ENCODE measurements at places on chromosomes 7 and 10.

GRCh38 chr10:6061056-6061455, 1.1 kb downstream of the IL2RA start:
- no peak overlapping the region for H3K4me3 ChIP-seq
- no peak overlapping the region for H3K27ac ChIP-seq
- H3K4me1 ChIP-seq: no peaks in the 10 kb centered on the region
- no peaks in the 10 kb centered on the region for H3K27me3 ChIP-seq
- H3K36me3 ChIP-seq: no peaks in the 10 kb centered on the region
- no peak for DNase-seq

GRCh38 chr10:29499993-29500537, 134.7 kb downstream of the SVIL start:
- H3K36me3 ChIP-seq: no peaks in the 10 kb centered on the region
- no peaks in the 10 kb centered on the region for H3K4me1 ChIP-seq
- DNase-seq: no peak
- no peak overlapping the region for H3K27ac ChIP-seq
- H3K4me3 ChIP-seq: no peak overlapping the region

DNA sequence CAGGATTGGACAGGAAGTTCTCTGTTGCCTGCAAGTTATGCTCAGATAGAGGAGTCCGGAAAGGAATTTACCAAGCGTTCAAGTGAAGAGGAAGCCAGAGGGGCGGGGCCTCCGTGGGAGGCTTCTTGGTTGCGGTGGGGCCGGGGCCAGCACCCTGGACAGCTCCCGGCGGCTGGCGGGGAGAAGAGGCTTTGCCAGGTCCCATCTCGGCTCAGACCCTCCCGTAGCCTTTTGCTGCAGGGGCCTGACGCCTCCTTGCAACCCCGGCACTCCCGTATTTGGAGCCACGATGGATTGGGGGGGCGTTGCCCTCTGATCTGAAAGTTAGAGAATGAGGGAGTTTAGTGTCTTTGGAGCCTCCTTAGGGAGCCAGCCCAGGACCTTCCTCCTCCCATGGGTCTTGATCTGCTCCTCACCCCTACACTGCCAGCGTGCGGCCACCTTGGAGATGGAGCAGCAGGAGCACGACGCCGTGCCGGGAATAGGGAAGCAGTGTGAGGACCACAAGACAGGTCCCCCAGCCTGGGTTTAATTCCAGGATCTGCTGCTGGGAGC, 3.1 kb upstream of the SLC18A3 start:
- peaks cover 47% of the 10 kb centered on the region for H3K27me3 ChIP-seq
- H3K4me3 ChIP-seq: no peak overlapping the region
- H3K4me1 ChIP-seq: peaks cover 14% of the 10 kb centered on the region
- H3K36me3 ChIP-seq: no peaks in the 10 kb centered on the region
- DNase-seq: no peak
- H3K27ac ChIP-seq: no peak overlapping the region

- no peaks in the 10 kb centered on the region for H3K36me3 ChIP-seq
- H3K27me3 ChIP-seq: no peaks in the 10 kb centered on the region
- no peak for DNase-seq
- H3K27ac ChIP-seq: no peak overlapping the region
- no peak overlapping the region for H3K4me3 ChIP-seq
- H3K4me1 ChIP-seq: peaks cover 3% of the 10 kb centered on the region
Measured at GRCh38 chr7:110841840-110842545, 248.9 kb upstream of the LRRN3 start.

DNA sequence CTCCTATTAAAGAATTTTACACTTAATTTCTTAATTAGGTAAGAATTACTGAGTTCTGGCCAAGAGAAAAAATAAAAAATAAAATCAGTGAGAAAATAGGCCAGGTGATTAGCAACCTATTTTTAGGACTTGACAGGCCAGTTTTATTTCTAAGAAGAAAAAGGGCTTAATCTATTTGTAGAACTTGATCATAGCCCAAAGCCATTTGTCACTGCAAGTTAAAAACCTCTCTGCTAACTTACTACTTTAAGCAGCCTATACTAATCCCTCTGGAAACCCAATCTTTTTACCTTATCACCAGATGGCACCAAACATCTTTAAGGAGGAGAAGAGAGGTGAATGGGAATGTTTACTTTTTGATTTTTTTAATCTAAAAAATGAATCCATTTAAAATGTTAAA, 222.1 kb upstream of the RHOBTB1 start:
- H3K27ac ChIP-seq: no peak overlapping the region
- H3K4me3 ChIP-seq: no peak overlapping the region
- H3K27me3 ChIP-seq: no peaks in the 10 kb centered on the region
- DNase-seq: no peak

DNA sequence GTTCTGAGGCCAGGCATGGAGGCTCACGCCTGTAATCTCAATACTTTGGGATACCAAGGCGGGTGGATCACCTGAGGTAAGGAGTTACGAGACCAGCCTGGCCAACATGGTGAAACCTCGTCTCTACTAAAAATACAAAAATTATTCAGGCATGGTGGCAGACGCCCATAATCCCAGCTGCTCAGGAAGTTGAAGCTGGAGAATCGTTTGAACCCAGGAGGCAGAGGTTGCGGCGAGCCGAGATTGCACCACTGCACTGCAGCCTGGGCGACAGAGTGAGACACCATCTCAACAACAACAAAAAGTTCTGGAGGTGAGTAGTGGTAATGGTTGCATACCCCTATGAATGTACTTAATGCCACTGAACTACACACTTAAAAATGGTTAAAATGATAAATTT, 60.3 kb upstream of the SP4 start:
- H3K27ac ChIP-seq: no peak overlapping the region
- H3K4me3 ChIP-seq: no peak overlapping the region
- H3K4me1 ChIP-seq: no peaks in the 10 kb centered on the region
- no peak for DNase-seq
- no peaks in the 10 kb centered on the region for H3K36me3 ChIP-seq

DNA sequence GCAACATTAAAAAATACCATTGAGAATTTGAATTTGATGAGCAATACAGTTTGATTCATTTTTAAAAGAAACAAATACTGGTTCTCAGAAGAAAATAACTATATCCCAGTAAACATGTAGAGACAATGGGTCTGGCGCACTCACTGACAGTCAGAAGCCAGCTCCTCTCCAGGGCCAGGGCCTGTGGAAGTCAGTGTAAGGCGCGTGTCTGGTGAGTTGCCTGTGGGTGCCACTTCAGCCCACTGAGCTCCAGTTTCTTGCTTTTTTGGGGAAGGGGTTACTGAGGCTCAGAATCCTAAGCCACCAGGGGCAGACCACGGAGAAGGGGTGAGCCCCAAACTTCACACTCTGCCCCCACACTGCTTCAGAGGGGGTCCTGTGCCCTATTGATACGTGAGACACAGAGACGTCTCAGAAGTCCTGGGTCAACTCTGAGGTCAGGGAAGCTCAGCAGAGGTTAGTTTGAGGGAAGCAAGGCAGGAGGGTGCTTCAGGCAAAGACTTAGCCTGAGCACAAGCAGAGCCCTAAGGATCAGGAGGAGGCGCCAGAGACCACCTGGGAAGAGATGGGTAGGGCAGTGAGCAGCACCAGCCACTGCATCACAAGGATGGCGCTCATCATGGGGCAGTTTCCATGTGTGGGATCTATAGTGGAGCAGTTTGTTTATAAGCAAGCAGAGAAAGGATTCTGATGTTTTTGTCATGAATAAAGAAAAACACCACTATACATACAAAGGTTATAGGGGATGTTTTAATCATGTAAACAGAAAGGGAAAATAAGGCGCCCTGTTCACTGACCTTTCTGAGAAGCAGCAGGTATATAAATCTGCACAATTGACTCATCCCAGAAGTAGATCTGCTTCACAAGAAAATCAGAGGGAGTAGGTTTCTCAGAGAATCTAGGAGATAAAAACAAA, 95.7 kb downstream of the PKD1L1 start:
- DNase-seq: peak; percentile 11
- no peaks in the 10 kb centered on the region for H3K36me3 ChIP-seq
- no peaks in the 10 kb centered on the region for H3K4me1 ChIP-seq
- H3K27ac ChIP-seq: no peak overlapping the region

DNA sequence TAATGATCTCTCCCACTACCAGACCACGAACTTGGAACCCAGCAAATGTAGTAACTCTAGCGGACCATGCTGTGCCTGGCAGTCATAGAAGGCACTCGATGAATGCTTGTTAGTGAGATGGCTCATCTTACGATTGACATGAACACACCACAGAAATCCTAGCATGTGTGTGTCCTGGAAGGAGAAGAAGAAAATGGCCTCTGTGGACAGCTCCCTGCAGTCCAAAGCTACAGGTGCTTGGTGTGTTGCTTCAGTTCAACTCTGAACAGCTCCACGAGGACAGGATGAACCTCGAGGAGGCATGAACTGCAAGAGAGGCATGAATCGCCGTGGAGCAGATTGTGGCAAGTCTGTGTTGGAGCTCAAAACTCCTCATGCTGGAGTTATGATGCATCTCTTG, 93.5 kb downstream of the KLF6 start:
- no peaks in the 10 kb centered on the region for H3K27me3 ChIP-seq
- peaks cover 3% of the 10 kb centered on the region for H3K4me1 ChIP-seq
- no peak overlapping the region for H3K27ac ChIP-seq
- no peak for DNase-seq

DNA sequence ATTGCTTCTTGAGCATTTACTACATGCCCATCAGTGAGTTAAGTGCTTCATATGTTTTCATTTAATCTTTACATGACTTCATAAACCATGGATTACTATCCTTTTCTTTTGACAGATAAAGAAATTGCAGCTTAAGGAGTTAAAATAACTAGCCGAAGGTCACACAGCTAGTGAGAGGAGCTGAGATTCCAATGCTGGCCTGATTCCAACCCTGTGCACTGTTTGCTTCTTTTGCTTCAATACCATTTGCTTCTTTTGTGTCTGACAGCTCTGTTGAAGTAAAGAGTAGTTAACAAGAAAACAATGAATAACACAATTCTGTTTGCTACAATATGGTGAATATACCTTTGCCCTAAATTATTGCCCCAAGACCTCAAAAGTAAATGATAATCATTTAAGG, 132.4 kb downstream of the GRM3 start:
- no peak for DNase-seq
- H3K4me1 ChIP-seq: no peaks in the 10 kb centered on the region
- H3K4me3 ChIP-seq: no peak overlapping the region
- H3K36me3 ChIP-seq: no peaks in the 10 kb centered on the region
- no peaks in the 10 kb centered on the region for H3K27me3 ChIP-seq
- no peak overlapping the region for H3K27ac ChIP-seq

GRCh38 chr10:659688-660141, 29.8 kb downstream of the DIP2C start:
- no peak overlapping the region for H3K4me3 ChIP-seq
- H3K27ac ChIP-seq: no peak overlapping the region

DNA sequence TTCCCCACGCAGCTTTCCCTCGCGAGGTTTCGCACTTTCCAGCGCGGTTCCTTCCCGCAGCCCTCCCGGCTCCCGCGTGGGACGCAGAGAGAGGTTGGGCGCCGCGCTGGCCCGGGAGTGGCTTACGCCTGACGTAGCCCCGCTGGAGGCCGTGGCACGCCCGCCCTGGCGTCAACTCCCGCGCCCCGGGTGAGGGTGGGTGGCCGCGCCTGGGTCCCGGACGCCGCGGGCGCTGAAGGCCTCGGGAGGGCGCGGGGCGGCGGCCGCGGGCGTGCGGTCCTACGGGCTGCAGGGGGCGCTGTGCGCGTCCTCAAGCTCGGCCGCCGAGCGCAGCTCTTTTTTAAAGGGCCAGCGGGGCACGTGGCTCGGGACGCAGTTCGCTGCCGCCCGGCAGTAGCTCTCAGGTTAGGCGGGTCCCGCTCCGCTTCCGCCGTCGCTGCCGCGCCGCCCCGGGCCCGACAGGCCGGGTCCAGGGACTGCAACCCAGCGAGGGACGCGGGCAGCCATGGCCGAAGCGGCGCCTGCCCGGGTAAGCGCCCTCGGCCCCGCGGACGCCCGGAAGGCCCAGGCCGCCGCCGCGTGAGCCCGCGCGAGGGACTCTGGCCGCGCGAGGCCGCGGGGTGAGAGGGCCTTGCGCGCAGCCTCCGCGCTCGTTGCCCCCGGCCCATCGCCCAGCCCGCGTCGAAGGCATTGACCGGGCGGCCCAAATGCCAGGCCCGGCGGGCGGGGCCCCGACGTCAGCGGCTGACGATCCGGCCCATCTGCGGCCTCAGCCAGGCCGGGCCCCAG, at the start of gene ZNF783:
ZNF783 (plus strand) TSS at position 368 of the 789 bp plus-strand sequence; CDS start at position 506, 138 bp downstream.
- no peaks in the 10 kb centered on the region for H3K36me3 ChIP-seq
- peak within 1 kb of the TSS; percentile 49 for H3K4me3 ChIP-seq
- no peaks in the 10 kb centered on the region for H3K27me3 ChIP-seq
- no peaks in the 10 kb centered on the region for H3K4me1 ChIP-seq
- no peak within 1 kb of the TSS for H3K27ac ChIP-seq
- peak; percentile 47 for DNase-seq

GRCh38 chr7:69739931-69740431, 141.7 kb downstream of the AUTS2 start:
- H3K36me3 ChIP-seq: no peaks in the 10 kb centered on the region
- H3K27ac ChIP-seq: no peak overlapping the region
- no peak for DNase-seq
- H3K4me1 ChIP-seq: peaks cover 3% of the 10 kb centered on the region

DNA sequence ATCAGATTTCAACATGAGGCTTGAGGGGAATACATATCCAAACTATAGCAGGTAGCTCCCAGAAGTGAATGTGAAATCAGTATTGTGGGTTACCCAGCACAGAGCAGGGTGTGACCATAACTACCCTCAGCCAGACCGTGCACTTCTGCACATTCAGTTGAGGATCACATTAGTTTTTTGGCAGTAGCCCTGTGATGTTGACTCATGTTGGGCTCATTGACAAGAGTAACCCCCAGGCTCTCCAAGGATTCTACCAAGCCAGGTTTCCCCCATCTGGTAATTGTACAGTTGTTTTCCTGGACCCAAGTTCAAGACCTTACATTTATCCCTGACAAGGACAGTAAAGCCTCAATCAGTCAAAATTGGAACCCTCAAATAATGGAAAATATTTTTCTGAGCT, 11.7 kb upstream of the CPA4 start:
- no peaks in the 10 kb centered on the region for H3K4me1 ChIP-seq
- DNase-seq: no peak
- H3K36me3 ChIP-seq: no peaks in the 10 kb centered on the region
- H3K4me3 ChIP-seq: no peak overlapping the region
- no peak overlapping the region for H3K27ac ChIP-seq
- H3K27me3 ChIP-seq: no peaks in the 10 kb centered on the region

- no peak overlapping the region for H3K4me3 ChIP-seq
- H3K27ac ChIP-seq: no peak overlapping the region
- H3K4me1 ChIP-seq: no peaks in the 10 kb centered on the region
- no peaks in the 10 kb centered on the region for H3K27me3 ChIP-seq
- no peak for DNase-seq
- H3K36me3 ChIP-seq: no peaks in the 10 kb centered on the region
Measured at GRCh38 chr7:141158561-141158960, 84.7 kb downstream of the TMEM178B start.

- no peaks in the 10 kb centered on the region for H3K4me1 ChIP-seq
- no peaks in the 10 kb centered on the region for H3K36me3 ChIP-seq
- no peak for DNase-seq
- H3K27me3 ChIP-seq: no peaks in the 10 kb centered on the region
Measured at GRCh38 chr10:130231251-130231741, 95.1 kb downstream of the GLRX3 start.

DNA sequence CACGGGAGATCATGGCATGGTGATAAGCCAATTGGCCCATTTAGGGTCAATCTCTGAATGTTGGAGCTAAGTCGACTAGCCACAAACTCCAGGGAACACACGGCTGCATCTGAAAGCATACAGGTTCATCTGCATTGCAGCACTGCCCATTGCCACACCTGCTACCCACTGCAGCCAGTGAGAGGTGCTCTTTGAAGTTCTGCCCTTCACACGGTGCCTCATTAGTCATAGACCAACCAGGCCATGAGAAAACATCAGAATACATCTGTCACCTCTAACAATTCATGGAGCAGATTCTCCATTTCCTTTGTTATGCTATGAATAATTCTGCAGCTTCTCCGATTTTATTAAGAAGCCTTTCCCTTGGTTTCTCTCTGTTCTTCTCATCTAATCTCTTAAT, 65.7 kb upstream of the FAM204A start:
- H3K27me3 ChIP-seq: no peaks in the 10 kb centered on the region
- no peaks in the 10 kb centered on the region for H3K4me1 ChIP-seq
- no peaks in the 10 kb centered on the region for H3K36me3 ChIP-seq
- H3K27ac ChIP-seq: no peak overlapping the region
